HFF-Myc (cell line): ENCODE measurements at places on chromosomes 3 and 15.

- DNase-seq: no peak
Observed at GRCh38 chr3:50358355-50358910, 888 bp downstream of the TMEM115 start.

DNA sequence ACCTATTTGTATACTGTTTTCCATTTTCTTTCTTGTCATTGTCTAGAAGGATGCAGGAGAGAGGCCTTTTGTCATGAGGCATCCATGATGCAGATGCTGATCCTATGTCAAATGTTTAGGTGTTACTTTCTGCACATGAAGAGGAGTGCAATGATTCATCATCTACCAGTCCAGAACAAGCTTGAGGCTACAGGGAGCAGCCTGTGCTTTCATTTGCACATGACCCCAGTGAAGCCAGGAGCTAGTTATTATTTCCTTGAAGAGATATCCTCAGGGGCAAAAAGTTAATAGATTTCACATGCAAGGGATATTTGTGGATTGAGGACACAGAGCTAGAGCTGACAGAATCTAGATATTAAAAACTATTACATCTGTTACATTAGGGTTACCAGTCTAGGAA is 204.4 kb upstream of the TGFBR2 start:
- DNase-seq: peak; percentile 43

DNA sequence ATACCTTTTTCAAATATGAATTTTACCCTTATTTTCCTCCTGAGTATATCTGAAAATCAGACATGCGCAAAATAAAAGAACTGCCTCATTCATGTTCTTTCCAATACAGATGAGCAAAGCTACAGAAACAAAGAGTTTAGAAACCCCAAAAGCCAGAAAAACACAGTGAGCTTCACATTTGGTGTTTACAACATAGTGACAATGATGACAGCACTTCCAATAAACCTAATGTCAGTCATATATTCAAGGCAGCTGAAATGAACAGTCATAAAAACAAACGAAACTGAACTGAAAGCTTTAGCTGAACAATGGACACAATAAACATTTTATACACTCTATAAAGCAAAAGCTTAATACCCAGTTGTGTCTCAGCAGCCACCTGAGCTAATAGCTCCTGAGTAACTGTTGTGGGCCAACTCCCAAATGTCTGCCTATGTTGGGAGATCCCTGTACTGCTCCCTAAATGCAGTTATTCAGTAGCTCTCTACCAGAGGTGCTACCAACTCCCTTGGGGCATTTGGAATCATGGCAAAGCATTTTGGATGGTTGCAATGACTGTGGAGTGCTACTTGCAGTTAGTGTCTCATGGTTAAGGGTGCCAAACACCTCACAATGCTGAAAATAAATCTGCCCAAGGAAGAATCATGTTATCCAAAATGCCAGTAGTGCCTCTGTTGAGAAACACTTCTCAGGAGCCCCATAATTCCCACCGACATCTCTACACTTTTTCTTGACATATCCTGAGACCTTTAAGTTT is 131.5 kb downstream of the TGFBR2 start:
- no peak for DNase-seq

- DNase-seq: no peak
Observed at GRCh38 chr15:58839485-58839884, 68.4 kb downstream of the MINDY2 start.

DNA sequence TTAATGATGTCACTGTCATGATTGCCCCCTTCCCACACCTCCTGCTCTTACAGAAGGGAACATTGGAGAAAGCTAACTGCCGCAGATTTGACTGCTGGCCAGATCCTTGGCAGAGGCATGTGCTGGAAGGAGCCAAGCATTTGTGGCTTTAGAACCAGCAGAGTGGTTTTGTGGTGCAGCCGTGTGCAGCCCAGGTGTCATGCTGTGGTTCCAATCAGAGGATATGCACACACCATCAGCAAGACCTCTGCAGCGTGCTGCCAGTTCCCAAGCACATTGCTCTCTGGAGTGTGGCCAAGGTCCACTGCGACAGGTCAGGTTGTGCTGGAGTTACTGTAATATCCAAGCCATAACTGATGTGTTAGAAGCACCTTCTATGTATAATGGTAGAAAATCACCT is 61.6 kb downstream of the OTOL1 start:
- no peak for DNase-seq

GRCh38 chr3:193509103-193509965 is 45.4 kb downstream of the ATP13A4 start:
- no peak for DNase-seq

- DNase-seq: no peak
Observed at GRCh38 chr3:32121137-32121536, 14.7 kb downstream of the GPD1L start.

GRCh38 chr15:90038632-90039095 is 37.5 kb downstream of the ZNF710 start:
- no peak for DNase-seq

GRCh38 chr3:81105789-81106488 is 655.5 kb downstream of the GBE1 start:
- no peak for DNase-seq

GRCh38 chr3:45571969-45572368 is 22.6 kb upstream of the LIMD1 start:
- no peak for DNase-seq

DNA sequence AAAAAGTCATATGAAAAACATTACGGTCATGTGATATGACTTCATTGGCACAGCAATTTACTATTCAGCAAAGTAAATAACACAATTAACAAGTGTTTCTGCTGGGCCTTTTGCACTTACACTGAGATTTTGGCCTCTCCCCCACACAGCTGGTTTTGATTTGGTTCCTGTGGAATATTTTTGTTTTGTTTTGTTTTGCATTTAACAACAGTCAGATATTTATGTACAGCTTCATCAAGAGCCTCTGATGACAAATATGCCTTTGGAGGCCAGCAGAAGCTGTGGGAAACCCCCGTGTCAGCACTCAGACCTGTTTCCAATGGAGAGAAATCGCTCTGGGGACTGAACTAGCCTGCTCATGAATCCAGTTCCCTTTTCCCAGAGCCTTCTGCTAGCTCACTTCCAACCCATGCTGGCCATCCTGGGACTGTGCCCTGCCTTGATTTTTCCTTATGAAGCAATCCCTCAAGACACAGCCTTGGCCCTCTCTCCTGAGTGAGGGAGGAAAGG is 161.9 kb downstream of the ATG7 start:
- DNase-seq: peak; percentile 70

DNA sequence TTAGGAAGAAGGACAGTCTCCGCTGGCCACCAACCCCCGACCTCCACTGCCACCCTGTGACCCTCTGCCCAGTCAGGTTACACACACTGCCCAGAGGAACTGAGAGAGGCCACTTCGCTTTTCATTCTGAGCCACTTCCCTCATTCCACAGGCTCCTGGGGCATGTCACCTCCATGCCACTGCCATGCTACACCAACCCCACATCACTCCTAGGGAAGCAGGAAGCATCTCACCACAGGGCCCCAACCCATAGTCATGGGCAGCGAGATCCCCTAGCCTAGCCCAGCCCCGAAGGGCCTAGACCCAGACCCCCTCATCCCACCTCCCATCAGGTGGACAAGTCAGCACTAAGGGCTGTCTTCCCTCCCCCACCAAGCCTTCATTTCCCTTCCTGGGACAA is 1.4 kb downstream of the PLCB2 start:
- no peak for DNase-seq

- no peak for DNase-seq
Observed at GRCh38 chr15:50996641-50997040, 88.2 kb downstream of the AP4E1 start.

- DNase-seq: no peak
Observed at GRCh38 chr3:180116658-180117057, 79.9 kb upstream of the PEX5L start.

GRCh38 chr3:65138556-65138955 is 450.8 kb upstream of the ADAMTS9 start:
- DNase-seq: no peak

DNA sequence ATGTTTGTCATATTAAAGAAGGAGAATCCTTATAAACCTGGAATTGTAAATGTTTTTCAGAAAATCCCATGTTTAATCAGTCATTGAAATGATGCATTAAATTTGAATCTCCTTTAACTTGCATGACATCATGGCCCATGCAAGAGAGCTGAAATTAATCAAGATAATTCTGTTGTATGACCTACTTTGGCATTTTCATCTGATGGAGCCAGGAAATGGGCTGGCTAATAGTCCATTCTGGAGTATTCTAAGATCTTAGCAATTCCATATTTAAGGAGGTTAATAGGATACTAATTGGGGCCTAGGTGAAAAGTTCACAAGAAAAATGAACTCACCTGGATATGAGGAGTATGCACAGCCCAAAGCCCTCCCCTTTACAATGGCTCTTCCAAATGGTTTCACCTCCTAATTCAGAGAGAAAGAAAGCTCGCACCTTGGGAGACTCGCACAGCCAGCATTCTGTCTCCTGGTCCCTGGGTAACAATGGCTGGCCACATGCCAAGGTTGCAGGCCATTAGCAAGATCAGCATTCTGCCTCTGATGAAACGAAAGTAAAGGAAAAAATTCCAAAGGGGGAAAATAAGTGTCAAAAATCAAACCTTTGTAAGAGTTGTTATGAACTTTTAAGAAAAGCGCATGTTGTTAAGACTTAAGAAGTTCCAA is 786.4 kb downstream of the MCTP2 start:
- no peak for DNase-seq

DNA sequence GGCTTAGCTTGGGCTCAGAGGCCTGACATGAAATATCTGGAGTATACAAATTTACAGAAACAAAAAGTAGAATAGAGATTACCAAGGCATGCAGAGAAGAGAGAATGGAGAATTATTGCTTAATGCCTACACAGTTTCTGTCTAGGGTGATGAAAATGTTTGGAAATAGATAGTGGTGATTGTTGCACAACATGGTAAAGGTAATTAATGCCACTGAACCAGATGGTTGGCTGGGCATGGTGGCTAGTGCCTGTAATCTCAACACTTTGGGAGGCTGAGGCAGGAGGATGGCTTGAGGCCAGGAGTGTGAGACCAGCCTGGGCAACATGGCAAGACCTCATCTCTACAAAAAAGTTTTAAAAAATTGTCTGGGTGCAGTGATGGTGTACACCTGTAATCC is 46.6 kb upstream of the OSBPL11 start:
- DNase-seq: no peak

GRCh38 chr3:174126990-174127758 is 729.6 kb downstream of the NLGN1 start:
- no peak for DNase-seq

GRCh38 chr3:21718943-21719591 is 31.9 kb downstream of the ZNF385D start:
- no peak for DNase-seq

- DNase-seq: no peak
Observed at GRCh38 chr3:99647081-99647480, 8.7 kb downstream of the COL8A1 start.

GRCh38 chr3:128709038-128709437 is 16.9 kb upstream of the RAB7A start:
- no peak for DNase-seq

DNA sequence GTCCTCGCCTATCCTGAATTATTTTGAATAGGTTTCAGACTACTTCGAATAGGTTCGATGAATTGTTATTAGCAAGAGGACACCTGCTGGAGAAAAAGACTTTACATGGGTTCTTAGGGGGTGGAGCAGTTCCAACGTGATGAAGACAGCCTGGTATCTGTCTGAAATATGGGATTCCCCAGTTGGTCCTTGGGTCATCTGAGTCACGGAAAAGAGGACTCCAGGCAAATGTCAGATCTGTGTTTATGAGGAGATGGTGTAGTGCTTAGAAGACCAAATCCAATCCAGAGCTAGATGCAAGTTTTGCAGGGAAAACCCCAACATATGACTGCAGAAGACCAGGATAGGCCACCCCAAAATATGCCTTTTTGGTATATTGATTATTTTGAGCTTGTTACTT is 98.9 kb upstream of the IGSF10 start:
- DNase-seq: no peak

- no peak for DNase-seq
Observed at GRCh38 chr3:111859061-111859973, at the start of gene PHLDB2. TSS of gene PHLDB2 (plus strand) at chr3:111859265. CDS start at chr3:111884078, 24,813 bp downstream.

GRCh38 chr3:193230610-193231009 is 10.4 kb upstream of the PLAAT1 start:
- no peak for DNase-seq

GRCh38 chr3:184361532-184361931 is at the start of the genes CLCN2 and POLR2H:
TSS of gene CLCN2 (minus strand) at chr3:184361605. CDS start at chr3:184361479, 126 bp downstream.
TSS of gene POLR2H (plus strand) at chr3:184361710. CDS start at chr3:184363493, 1,783 bp downstream.
- DNase-seq: no peak

DNA sequence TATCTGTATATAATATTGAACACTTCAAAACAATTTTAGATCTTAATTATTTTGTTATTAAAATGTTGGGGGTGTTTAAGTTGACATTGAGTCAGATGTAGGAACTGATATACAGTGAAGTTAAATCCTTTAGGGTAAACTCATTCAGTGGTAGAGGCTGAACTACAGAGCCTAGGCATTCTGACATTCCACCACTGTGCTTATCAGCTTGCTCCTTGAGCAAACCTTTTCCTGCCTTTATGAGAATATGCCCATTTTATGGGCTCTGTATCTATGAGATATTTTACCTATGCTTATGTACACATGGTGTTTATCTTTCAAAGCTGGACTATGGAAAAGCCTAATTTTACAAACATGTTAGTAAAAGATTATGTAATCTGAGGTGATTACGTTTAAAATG is 407.5 kb downstream of the ZBTB20 start:
- DNase-seq: no peak

DNA sequence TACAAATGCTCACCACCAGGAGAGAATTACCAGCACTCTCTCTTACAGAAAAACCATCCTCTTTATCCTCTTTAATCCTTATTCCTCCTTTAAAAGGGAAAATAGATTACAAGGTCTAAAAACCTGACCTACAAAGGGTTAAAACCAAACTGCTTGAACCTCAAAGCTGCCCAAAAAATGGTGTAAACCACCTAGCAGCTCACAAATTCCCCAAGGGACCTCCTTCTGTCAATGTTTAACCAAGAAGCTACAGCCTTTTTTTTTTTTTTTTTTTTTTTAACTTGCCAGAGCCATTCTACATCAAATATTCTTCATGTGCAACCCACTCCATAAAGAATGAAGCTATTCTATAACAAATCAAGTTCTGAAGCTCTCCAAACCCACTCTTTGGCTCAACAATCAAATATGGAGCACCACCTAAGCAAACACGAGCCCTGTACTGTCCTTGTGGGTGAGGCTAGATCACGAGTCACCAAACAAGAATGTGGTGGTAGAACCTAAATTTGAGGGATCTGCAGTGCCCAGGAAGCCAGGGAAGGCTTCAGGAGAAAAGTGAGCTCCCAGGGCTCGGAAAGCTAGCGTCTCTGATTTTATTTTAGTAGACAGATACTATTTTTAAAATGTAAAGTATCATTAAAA is 20.1 kb downstream of the OSBPL10 start:
- no peak for DNase-seq
